ENCODE measurements at places on chromosomes 13 and 19. TPM values are rescaled to one million over a fixed set of nuclear protein-coding genes. Genes with fewer than 3 reads are reported as not detected.

- DNase-seq, result peak; percentile 61
Observed at GRCh38 chr19:44869733-44870470, 21.2 kb upstream of the TOMM40 start.

DNA sequence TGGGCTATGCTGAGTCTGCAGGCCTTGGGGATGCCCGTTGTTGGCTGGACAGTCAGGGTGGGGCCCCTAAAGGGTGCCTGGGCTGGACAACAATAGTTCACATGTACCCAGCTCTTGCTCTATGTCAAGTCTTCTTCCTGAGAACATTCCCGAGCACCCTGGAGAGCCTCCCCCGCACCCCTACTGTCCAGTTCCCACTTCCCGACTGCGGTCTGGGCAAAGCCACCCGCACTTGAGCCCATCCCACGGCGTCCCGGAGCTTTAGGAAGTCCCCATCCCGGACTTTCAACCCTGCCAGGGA, 1.1 kb upstream of the MPND start:
- no peak for DNase-seq

GRCh38 chr19:40777937-40778705, at the start of gene RAB4B:
RAB4B (plus strand) TSS chr19:40778247; CDS start chr19:40778376, 129 bp downstream.
- peak; percentile 99 for DNase-seq

DNA sequence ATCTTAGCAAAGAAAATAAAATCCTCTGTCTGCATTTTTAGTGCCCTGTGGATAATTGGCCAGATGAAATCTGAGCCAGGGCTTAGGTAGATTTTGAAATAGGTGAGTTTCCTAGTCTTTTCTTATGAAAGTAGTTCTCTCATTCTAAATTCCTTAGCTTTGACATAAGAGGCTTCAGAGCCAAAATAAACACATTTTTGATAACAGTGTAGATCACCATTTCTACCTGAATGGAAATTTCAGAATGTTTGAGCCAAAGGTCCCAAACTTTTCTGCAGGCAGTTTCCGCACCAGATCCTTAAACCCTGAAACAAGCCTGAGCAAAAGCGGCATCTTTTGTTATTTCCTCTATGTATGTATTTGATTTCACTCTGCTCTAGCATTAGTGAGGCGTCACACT, 551.2 kb downstream of the EFNB2 start:
- no peak for DNase-seq

The CYP4F2 gene
- total RNA-seq, result not detected

The KLHL26 gene
- 2.5 TPM for total RNA-seq

The ZNF724 gene
- total RNA-seq, result 15.8 TPM

All from A172 (cell line).